Caco-2 (cell line): ENCODE measurements at places on chromosomes 1 and 21.

DNA sequence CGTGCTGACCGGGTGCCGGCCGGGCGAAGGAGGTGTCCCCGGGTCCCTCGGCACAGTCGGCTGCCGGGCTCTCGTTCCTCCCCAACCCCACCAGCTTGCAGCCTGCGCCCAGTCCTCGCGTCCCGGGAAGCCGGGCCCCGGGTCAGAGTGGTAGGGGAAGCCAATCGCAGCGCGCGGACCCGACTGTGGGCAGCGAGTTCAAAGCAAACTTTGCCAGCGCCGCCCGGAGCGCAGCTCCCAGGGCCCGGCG lies 328 bp downstream of the MYCL start:
- DNase-seq = no peak

- no peak for DNase-seq
Measured at GRCh38 chr1:33636209-33636608, 163.8 kb downstream of the ZSCAN20 start.

- no peak for DNase-seq
Measured at GRCh38 chr1:158396646-158397045, 2.6 kb downstream of the OR10T2 start.

GRCh38 chr1:180728472-180729106 lies 96.8 kb downstream of the XPR1 start:
- DNase-seq = no peak

- DNase-seq = no peak
Measured at GRCh38 chr1:226661271-226661670, 77.8 kb downstream of the ITPKB start.

DNA sequence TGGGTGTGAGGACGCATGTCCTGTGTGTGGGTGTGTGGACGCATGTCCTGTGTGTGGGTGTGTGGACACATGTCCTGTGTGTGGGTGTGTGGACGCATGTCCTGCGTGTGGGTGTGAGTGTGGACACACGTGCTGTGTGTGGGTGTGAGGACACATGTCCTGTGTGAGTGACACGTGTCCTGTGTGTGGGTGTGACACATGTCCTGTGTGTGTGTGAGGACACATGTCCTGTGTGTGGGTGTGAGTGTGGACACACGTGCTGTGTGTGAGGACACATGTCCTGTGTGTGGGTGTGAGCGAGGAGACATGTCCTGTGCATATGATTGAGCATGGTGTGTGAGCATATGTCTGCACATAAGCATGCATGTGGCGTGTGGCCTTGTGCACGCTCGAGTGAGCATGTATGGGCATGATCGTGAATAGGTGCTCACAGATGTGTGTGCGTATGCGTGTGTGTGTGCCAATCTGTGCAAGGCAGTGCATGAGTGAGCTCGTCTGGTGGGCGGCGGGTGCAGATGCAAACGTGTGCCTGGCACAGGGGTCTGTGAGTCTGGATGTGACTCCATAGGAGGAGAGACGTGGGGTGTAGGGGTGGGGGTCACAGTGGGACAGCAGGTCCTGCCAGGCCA lies 25.3 kb downstream of the MEGF6 start:
- no peak for DNase-seq

- no peak for DNase-seq
Measured at GRCh38 chr21:42219606-42220137, 732 bp downstream of the ABCG1 start.

GRCh38 chr1:29332204-29332603 lies 95.9 kb downstream of the PTPRU start:
- peak; percentile 43 for DNase-seq

GRCh38 chr1:76033800-76034475 lies 40.6 kb upstream of the ST6GALNAC3 start:
- DNase-seq = no peak

DNA sequence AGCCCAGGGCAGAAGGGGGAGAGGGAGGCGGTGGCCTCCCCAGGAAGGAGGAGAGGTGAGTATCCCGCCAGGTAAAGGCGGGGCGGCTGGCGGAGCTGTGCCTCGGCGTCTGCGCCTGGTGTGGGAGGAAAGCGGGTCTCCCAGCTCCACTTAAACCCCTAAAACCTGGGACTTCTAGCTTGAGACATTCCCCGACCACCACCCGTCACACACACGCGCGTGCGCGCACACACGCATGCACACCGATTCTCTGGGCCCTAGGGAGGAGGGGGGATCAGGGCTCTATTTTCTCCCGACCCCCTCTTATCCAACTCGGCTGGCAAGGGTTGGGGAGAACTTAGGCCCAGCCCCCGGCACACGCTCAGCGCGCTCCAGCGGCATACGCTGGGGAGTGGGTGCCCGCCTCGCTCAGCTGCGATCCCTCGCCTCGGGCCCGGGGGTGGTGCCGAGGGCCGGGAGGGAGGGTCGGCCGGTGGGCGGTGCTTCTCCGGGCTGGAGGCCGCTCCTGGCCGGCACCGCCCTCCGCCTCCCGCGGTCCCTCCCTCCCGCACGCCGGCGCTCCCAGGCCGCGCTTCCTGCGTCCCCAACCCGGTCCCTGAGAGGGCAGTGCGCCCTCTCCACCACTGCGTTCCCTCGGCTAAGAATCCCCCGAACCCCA lies at the start of gene TMEM51:
Gene TMEM51 (plus strand): TSS at position 564 of the 658 bp plus-strand sequence. CDS start 61,341 bp downstream, outside the sequence.
- DNase-seq = peak; percentile 87

DNA sequence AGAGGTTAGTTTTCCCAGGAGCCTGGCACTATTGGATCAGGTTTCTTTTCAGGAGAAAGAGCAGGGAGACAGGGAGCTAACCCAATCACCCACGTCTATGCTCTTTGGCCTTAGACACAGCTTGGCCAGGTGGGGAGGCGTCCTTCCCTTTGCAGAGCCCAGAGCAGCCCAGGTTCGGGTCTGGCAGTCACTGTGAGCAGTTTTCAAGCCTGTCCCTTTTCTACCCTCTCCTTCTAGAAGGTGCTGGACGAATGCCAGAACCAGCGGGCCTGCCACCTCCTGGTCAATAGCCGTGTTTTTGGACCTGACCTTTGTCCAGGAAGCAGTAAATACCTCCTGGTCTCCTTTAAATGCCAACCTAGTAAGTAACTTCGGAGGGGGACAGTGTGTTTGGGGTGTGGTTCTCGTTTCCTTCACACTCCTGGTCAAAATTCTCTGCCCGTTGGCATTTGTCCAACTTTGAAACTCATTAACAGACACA lies 44.9 kb downstream of the EVA1C start:
- DNase-seq = no peak

GRCh38 chr1:65825741-65826140 lies 33.0 kb downstream of the PDE4B start:
- DNase-seq = no peak

GRCh38 chr1:86089765-86090164 lies 66.8 kb downstream of the COL24A1 start:
- DNase-seq = no peak

DNA sequence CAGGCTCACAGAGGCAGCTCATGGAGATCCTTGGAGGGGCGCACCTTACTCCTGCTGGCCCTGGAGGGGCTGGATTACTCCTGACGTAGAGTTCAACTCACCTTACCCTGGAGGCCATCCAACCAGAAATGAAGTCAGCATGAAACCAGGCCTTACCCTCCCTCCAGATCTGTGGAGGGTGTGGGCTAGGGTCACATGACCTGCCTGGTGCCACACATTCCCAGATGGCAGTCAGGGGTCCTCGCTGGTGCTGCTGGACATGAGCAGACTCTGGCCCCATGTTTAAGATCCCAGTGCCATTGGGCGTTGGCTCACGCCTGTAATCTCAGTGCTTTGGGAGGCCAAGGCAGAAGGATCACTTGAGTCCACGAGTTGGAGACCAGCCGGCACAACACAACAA lies 4.5 kb downstream of the C21orf58 start:
- DNase-seq = no peak

DNA sequence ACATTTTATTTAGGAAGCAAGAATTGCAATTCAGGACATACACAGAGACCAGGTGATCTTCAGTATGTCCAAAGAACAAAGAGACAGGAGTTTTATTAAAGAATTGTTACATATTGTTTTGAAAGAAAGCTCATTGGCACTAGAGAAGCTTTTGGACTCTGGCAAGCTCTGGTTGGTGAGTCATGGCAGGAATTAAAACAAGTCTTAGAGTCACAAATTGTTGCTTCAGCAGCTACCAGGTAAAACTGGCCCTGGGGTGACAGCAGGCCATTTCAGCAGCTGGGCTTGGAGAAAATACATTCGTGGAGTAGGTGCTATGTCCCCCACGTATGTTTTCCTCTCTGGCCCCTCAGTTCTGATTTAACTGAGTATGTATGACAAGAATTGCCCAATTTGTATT lies 58.8 kb downstream of the MAP3K21 start:
- DNase-seq = no peak

- no peak for DNase-seq
Measured at GRCh38 chr1:242239398-242239797, 240.5 kb upstream of the MAP1LC3C start.

GRCh38 chr1:41434748-41435449 lies 49.6 kb downstream of the EDN2 start:
- DNase-seq = no peak

DNA sequence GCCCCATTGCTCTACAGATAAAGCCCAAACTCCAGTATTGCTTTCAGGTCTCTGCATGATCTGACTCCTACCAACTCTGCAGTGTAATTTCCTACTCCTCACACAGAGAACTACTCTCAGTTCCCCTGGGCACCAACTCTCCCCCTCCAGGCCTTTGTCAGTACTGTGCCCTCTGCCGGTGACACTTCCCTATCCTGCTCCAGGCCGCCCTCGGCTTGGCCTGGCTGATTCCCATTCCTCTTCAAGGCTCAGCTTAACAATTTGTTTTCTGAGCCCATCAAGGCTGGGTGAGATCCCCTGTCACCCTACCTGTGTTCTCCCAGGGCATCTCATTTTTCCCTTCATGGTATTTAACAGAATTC lies 2.6 kb downstream of the SLAMF8 start:
- DNase-seq = peak; percentile 30

- no peak for DNase-seq
Measured at GRCh38 chr1:52904208-52904926, 17.2 kb downstream of the ECHDC2 start.

- DNase-seq = no peak
Measured at GRCh38 chr1:183289051-183289496, 103.0 kb downstream of the LAMC2 start.

DNA sequence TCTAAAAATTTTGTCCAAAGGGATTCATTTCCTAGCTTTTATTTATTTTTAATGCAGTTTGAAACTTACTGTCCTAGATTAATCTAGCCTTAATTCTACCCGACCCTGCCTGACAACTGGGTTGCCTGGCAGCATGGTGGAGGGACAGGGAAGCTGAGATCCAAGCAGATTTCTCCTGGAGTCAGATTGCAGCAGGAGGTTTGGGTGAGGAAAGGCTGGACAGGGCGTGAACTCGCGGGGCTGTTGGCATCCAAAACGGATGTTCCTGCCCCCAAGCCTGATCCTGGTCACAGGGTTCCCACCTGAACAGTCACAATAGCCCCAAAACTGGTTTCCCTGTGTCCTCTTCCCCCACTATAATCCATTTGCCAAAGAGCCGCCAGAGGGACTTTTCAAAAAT lies 23.2 kb downstream of the TCEA3 start:
- DNase-seq = no peak

GRCh38 chr21:45076245-45076711 lies 1.9 kb downstream of the ADARB1 start:
- DNase-seq = no peak

- DNase-seq = no peak
Measured at GRCh38 chr1:244205906-244206305, 154.8 kb downstream of the ZBTB18 start.

GRCh38 chr1:14462851-14463250 lies 135.6 kb upstream of the KAZN start:
- no peak for DNase-seq

- DNase-seq = no peak
Measured at GRCh38 chr1:74686928-74687327, 13.3 kb upstream of the ERICH3 start.

DNA sequence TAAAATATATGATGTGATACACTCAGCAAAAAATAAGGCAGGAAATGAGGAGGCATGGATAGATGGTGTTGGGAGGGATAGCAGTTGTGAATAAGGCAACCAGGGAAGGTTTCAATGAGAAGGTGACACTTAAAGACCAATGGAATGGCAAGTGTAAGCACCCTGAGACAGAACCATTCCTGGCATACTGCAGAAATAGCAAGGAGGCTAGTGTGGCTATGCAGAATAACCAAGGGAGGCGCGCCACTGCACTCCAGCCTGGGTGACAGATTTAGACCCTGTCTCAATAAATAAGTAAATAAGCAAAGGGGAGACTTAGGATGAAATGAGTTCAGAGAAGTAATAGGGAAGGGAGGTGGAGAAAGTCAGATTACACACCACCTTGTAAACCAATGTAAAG lies 113.9 kb downstream of the TOMM20 start:
- DNase-seq = no peak

GRCh38 chr1:153441238-153441755 lies 19.2 kb downstream of the S100A7 start:
- DNase-seq = no peak

DNA sequence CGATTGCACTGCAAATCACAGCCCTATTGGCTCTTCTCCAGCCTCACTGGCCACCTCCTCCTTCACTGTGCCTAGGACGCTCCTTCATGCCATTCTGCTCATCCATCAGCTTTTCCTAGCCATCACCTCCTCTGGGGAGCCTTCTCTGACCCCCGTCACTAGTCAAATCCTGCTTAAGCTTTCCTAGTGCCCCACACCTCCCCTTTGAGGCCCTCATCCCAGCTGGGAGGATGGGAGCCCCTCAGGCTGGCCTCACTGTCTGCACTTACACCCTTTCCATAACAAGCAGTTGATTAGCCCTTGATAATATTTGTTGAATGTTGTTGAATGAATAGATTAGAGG lies 50.7 kb downstream of the KLHDC7A start:
- DNase-seq = no peak

DNA sequence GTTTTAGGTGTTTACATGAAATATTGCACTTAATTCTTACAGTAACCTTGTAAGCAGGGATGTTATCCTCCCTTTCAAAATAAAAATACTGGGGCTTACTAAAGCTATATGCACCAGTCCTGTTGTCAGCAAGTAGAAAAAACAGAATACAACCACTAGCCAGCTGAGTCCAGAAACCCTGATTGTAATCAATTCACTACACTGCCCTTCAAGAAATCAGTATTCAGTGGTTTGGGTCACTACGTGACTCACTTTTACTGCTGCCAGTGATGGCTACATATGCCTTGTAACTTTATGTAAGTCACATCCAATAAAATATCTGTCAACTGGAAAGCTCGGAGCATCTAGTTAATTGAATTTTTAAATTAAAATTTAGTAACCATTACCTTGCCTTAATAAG lies 376.3 kb upstream of the DEPDC1 start:
- no peak for DNase-seq

- DNase-seq = peak; percentile 38
Measured at GRCh38 chr1:117339866-117340700, 27.2 kb upstream of the MAN1A2 start.

DNA sequence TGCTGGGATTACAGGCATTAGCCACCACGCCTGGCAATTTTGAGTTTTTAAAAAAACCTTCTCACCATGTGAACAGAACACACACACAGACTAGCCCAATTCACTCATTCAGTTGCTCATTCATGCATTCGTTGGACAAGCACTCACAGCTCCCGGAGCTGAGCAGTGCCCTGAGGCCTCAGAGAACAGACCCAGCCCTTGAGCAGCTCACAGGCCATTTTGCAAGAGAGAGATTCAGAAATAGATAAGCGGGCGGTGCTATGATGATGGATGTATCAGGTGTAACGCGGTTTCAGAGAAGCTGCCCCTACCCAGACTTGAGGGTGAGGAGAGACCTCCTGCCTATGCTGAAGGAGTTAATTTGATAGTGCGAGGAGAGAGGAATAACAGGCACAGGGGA lies 18.6 kb downstream of the PTAFR start:
- DNase-seq = no peak
